ENCODE measurements at places on chromosomes 3 and 15.

DNA sequence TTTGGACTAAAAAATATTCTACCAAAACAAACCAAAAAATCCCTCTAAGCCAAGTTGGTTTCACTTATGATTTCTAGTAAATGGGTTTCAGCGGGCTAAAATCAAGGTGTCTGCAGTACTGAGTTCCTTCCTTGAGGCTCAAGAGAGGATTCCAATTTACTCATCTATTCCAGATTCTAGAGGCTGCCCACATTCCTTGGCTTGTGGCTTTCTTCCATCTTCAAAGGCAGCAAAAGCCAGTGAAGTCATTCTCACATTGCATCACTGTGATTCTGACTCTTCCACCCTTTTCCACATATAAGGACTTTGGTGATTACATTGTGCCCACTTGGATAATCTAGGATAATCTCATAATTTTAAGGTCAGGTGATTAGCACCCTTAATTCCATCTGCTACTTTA, 48.1 kb downstream of the DPPA2 start:
- DNase-seq, result no peak

DNA sequence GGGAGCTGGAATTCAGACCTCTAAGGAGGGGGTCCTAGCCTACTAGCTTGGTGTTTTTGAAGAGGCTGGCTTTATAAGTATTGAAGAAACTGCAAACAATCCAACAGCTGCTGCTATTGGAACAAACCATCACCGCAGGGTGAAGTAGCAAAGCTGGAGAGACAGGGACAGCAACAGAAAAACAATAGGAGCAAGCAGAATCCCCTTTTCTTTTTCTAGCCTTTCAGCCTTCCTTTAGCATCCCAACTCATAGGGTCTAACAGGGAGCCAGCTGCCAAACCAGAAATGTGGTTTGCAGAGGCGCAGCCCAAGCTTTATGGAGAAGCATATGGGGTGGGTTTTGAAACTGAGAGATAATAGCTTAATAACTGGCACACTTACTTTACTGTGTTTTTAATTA, 106.2 kb upstream of the CHMP2B start:
- DNase-seq, result no peak

GRCh38 chr15:101269479-101270223, 7.6 kb downstream of the SELENOS start:
- no peak for DNase-seq

- no peak for DNase-seq
Measured at GRCh38 chr15:75675579-75676404, 28.1 kb downstream of the SNX33 start.

DNA sequence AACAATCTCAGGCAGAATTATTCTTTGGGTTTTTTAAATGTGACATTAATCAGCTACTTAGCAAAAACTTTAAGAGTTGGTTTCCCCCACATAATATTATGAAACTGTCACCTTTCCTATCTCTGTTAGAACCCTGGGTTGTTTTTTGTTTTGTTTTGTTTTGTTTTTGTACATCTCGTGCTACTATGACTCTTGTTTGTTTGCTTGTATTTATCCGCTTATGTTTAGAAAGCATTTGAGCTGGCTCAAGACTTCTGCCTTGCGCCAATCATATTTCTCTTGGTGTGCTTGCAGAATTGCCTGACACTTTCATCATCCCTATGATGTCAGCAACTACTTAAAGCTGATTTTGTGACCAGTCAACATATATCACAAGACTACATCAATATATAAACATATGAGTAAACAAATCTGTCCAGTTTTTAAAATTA, 116.9 kb downstream of the DCLK3 start:
- DNase-seq, result no peak

GRCh38 chr3:139846729-139847128, 88.3 kb upstream of the CLSTN2 start:
- DNase-seq, result no peak

DNA sequence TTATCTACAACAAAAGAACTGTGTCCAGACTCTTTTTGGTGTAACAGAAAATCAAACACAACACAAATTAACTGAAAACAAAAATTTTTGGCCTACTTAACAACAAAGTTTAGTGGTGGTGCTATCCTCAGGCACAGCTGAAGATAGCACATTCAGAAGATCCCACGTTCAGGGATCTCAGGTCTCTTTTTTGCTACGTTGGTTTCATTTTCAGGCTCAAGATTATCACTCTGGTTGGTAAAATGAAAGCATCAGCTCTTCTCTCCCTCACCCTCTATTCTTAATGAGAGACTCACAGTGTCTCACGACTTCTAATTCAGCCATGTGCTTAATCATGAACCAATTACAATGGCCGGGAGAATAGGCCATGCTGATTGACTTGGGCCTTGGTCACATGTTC, 146.9 kb upstream of the PTPRG start:
- DNase-seq, result no peak

GRCh38 chr3:130811557-130811956, 64.9 kb upstream of the PIK3R4 start:
- DNase-seq, result no peak

GRCh38 chr3:58776231-58776630, 109.7 kb upstream of the FAM3D start:
- DNase-seq, result no peak

- no peak for DNase-seq
Measured at GRCh38 chr3:194311000-194311399, 40.1 kb downstream of the CPN2 start.

- no peak for DNase-seq
Measured at GRCh38 chr3:58627570-58627885, 39.0 kb downstream of the FAM3D start.

DNA sequence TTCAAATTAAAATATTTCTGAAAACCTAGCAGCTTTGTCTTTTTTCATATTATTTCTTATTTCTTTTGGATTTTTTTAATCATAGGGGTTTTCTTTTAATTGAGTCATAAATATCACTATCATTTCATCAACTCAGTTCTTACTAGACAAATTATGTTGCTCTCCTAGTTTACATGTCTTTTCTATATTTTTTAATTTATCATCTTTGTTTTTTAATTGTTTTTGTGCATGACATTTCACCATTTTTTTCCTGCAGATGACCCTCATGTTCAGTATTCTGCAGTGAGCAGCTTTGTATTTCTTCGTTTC, 89.9 kb downstream of the RASA2 start:
- DNase-seq, result no peak

GRCh38 chr15:90062462-90062932, 39.8 kb downstream of the IDH2 start:
- no peak for DNase-seq

DNA sequence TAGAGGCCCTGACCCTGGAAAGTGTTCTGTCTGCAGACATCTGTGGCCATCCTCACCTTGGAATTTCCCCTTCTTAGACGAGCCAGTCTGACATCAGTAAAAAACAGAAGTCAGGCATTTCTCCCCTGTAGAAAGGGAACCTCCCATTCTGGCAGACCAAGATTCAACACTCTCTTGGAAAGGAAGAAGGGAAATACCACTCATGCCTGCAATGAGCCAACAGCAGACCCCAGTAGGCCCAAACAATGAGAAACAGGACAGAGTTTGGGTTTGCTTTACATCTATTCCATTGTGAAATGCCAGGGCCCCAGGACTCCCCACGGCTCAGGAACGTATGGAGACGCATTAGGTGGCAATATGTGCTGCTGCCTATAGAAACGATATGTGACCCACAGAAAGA, 264.0 kb upstream of the NSMCE3 start:
- DNase-seq, result no peak

DNA sequence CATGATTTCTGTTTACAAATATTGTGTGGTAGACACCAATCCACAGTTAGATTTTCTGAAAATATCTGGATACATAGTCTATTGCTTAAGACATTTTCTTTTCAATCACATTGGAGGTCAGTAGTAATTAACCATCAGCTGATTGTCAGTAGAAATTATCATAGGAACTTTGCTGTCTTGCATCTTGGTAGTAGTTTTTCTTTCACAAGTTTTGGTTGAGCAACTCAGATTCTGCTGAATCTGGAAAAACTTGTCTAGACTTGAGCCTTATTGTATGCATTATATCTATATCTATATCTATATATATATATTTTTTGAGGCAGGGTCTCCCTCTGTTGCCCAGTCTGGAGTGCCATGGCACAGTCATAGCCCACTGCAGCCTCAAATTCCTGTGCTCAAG, 4.0 kb downstream of the RAB11A start:
- DNase-seq, result no peak

DNA sequence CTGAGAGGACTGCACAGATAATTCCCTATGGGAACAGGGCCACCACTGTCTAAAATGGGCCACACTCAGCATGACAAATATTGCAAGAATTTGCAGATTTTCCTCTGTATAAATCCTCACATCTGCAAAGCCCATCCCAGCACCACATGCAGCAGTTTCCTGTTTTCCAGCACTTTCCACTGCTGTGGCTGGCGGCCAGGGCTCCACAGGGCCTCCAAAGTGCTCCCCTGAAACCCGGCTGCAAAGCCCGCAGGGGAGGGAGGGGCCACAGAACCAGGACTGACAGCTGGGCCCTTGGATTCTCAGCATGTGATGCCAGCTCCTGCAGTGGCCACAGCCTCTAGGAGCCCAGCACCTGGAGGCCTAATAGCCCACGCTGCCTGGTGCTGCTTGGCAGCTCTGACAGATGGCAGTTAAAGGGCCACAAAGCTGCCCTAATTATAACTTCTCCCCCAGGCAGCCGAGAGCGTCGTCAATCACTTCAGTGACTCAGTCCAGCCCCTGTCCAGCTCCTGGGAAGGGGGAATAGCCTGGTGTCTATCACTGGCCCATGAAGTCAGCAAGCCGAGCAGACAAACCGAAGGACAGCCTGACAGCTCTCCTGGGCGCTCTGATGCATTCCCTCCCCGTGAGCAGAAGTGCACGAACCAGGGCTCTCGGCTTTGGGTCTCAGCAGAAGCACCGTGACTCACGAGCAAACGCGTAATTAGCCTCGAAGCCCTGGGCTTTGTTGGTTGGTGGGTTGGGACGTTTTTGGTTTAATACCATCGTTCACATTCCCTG, 4.7 kb downstream of the LRRC15 start:
- DNase-seq, result no peak

GRCh38 chr15:81270781-81271491, 53.0 kb downstream of the STARD5 start:
- no peak for DNase-seq

DNA sequence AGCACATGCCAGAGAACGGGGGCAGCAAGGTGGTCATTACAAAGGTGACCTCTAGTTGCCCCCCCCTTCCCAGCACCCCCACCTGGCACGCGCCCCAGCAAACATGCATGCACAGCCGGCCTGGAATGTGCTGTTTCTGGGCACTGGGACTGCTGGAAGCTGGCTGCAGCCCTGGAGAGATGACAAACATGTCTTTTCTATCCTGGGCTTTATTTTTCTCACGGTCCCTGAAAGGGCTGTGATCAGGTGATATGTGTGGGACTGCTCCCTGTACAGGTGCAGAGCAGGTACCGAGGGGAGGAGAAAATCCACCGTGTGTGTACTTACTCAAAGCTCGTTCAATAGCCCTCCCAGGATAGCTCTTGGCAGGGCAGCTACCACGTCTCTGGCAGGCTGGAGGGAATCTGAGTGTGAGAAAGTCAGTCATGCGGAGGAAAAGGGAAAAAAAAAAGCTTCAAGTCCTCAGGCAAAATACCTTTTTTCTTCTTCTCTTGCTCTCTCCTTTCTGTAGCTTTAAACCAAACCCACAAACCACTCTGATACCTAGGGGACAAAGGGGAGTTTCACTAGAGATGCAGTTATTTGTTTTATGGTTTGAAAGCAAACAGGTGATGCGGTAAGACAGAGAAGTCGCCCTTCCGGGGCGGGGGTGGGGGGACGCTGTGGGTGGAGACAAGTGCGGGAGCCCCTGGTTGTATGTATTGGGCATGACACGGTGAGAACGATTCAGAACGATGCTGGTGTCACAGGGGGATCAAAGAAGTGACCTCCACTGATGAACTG, 5.0 kb upstream of the HES1 start:
- DNase-seq, result no peak

DNA sequence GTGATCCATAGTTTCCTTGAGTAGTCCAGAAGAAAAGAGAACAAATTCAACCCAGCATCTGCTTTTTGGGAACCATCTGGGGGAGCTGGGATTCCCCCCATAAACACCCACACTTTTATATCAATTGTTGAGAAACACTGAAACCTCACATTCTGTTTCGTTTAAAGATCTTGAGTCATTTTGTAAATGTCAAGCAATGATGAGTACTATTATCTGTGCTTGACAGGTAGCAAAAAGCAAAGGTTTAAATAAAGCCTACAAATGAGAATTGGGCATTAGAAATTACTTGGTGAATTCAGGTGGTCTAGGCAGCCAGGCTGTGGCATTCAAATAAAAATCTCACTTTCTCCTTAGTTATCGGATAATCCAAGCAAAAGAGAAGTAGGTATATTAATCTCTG, 75.7 kb downstream of the TMEM266 start:
- no peak for DNase-seq

- no peak for DNase-seq
Measured at GRCh38 chr15:101348015-101348414, 53.0 kb upstream of the SNRPA1 start.

- DNase-seq, result no peak
Measured at GRCh38 chr3:65776081-65776480, 262.6 kb downstream of the MAGI1 start.

- DNase-seq, result no peak
Measured at GRCh38 chr15:32089851-32090359, 59.6 kb downstream of the CHRNA7 start.

DNA sequence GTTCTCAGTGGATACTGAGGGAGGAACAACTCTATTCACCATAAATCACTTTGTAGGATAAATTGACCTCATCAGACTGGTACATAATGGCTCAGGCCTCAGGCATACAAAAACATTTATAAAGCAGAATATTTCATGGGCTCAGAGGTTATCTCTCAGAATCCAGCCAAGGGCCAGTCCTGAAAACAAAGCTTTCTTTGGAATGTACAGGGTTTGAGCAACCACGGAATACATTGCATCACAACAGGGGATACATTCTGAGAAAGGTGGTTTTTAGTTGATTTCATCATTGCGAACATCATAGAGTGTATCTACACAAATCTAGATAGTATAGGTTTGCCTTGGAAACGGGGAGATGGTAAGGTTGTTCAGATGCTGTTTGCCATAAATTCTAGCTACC, 33.4 kb upstream of the CTDSPL2 start:
- DNase-seq, result no peak

GRCh38 chr15:24772686-24773373, 97.3 kb downstream of the NPAP1 start:
- DNase-seq, result peak; percentile 84

DNA sequence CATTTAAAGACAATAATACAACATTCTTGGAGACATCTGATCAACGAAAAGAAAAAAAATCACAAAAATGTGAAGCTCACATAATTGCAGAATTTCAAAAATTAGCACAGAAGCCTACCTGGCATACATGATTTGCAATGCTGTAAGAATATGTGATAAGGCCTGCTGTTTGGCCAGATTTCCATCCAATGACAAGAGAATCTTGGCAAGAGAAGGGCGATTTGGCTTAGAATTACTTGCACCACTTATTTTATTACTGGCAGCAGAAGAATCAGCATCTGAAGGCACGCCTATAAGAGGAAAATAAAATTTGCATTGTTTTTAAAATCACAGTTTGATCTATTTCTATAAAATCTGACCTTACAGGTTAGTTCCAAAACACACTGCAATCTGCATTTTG, 70.3 kb upstream of the OCA2 start:
- DNase-seq, result no peak

- no peak for DNase-seq
Measured at GRCh38 chr3:143441516-143442171, 322.1 kb downstream of the CHST2 start.

GRCh38 chr15:77998592-77998991, 78.9 kb downstream of the TBC1D2B start:
- no peak for DNase-seq

All from stimulated activated naive CD8-positive, alpha-beta T cell treated with anti-CD3 and anti-CD28 coated beads, Interleukin-15, amount 100 ng/mL, for 72 hours (primary cell).